Activated T-helper 1 cell treated with Interleukin-2 at 50 U/mL for 16 hours (primary cell): ENCODE measurements at places on chromosomes 6 and 20.

DNA sequence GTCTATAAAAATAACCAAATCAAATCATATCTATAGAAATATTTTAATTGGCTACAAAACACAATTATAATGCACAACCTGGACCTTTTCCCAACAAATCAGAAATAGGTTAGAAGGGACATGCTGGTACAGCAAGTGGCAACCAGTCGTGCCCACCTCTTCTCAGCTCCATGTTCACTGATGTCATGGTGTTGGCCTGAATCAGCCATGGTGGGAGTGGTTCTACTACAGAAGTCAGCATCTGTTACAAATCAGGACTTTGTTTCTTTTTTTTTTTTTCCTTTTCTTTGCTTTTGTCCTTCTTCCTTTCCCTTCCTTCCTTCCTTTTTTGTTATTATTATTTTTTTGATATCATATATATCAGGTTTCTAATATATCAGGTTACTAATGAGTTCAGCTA is 91.2 kb downstream of the RALGAPA2 start:
- no peak for DNase-seq

GRCh38 chr20:38184101-38184500 is 19.0 kb upstream of the TGM2 start:
- DNase-seq = no peak

DNA sequence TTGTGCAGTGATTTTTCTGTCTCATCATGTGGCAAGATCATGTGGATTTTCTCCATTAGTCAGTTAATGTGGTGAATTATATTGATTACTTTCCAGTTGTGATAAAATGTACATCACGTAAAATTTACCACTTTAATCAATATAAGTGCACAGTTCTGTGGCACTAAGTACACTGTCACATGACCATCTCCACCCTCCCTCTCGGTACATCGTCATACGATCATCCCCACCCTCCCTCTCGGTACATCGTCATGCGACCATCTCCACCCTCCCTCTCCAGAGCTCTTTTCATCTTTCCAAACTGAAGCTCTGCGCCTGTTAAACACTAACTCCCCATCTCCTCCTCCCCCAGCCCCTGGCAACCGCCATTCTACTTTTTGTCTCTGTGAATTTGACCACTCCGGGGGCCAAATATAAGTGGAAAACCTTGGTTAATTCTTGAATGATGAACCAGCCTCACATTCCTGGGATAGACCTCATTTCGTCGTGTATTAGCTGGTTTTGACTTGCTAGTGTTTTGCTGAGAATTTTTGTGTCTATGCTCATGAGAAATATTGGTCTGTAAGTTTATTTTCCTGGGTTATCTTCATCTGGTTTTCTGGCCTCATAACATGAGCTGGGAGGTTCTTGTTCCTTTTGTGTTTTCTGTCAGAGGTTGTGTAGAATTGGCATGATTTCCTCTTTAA is 10.8 kb downstream of the NTSR1 start:
- DNase-seq = no peak

DNA sequence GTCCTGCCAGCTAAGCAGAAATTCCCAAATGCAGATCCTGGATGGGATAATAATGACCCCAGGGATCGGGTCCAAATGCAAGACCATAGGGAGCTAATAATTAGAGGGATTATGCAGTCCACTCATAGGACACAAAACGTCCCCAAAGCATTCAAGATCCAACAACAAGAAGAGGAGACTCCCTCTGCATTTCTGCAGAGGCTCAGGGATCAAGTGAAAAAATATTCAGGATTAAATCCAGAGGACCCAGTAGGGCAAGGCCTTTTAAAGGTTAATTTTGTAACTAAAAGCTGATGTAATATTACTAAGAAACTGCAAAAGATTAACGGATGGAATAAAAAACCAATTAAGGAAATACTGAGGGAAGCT is 22.2 kb downstream of the HLA-A start:
- no peak for DNase-seq

DNA sequence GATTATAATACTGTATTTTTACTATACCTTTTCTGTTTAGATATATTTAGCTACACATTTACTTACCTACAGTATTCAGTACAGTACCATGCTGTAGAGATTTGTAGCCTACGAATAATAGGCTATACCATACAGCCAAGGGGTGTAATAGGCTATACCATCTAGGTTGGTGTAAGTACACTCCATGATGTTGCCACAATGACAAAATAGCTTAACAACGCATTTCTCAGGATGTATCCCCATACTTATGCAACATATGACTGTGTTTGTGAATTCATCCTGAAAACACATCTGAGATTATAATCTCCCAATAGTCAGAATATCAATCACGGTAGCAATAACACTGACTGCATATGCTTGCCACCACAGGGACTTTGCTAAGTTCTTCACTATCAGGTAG is 20.7 kb downstream of the B4GALT5 start:
- no peak for DNase-seq

DNA sequence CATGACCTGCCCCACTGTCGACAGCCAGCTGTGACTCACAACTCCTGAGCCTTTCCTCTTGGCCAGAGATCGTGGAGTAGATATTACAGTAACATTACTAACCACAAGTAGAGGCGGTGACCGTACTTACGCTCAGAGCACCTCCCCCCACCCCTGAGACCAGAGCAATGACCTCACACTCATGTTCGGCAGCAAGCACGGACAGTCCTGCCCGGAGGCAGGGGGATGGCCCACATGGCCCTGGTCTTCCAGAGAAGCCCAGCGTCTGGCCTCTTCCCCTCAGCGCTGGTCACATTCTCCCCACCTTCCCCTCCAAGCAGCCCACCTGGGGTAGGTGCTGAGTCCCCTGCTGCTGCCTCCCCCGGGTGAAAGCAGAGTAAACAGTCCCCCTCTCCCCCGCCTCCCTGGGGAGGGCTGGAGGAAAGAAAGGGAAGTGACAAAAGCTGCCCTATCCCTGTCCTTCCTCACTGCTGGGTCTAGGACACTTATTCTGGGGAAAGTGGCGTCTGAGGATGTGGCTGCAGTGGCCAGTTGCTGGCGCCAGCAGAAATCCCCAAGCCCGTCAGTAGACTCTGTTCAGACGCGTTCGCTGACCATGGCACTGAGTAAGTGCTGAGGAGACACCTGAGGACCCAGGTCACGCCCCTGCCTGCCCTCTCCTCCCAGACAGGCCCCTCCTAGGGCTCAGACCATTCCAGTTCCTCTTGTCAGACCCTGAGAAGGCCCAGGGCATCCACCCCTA is 68.5 kb downstream of the MRPL14 start:
- no peak for DNase-seq

DNA sequence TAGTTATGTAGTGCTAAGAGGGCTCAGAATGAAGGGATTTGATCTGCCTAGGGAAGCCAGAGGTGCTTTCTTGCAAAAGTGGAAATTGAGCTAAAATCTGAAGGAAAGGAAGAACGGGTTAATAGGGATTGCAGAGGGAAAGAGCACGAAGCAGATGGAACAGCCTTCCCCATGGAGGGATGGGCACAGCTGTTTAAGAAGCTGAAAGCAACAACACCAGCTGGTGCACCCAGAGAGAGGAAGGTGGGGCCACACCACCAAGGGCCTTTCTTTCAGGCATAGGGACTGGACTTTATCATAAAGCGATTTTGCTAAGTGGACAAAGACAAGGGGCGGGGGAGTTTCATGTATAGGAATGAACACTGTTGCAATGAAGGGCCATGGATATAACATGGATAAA is 65.8 kb upstream of the SNRPB2 start:
- no peak for DNase-seq

GRCh38 chr6:90274451-90275030 is 22.1 kb downstream of the BACH2 start:
- DNase-seq = peak; percentile 79

- no peak for DNase-seq
Observed at GRCh38 chr20:2295886-2296515, at the start of gene TGM3. Gene TGM3, plus strand, starts transcription at chr20:2296001. Its CDS starts 63 bp downstream, at chr20:2296064.
